Astrocyte of the cerebellum (primary cell): ENCODE measurements at places on chromosomes 6 and 20.

GRCh38 chr6:107862383-107862782, 38.3 kb upstream of the SCML4 start:
- no peak for DNase-seq

- DNase-seq = no peak
Observed at GRCh38 chr20:59729506-59729905, 125.2 kb downstream of the PHACTR3 start.

DNA sequence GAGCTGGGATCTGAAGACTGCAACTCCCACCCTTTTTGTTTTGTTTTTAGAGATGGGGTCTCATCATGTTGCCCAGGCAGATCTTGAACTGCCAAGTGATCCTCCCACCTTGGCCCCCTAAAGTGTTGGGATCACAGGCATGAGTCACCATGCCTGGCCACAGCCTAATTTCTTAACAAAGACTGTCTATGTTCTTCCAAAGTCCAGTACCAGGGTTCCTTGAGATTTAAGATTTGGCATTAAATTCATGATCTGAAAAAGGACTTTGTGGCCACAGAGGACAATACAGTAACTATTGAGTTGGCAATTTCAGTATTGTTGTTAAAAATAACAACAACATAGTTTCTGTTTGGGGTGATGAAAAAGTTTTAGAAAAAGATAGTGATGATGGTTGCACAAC, 28.7 kb upstream of the BEND3 start:
- no peak for DNase-seq

DNA sequence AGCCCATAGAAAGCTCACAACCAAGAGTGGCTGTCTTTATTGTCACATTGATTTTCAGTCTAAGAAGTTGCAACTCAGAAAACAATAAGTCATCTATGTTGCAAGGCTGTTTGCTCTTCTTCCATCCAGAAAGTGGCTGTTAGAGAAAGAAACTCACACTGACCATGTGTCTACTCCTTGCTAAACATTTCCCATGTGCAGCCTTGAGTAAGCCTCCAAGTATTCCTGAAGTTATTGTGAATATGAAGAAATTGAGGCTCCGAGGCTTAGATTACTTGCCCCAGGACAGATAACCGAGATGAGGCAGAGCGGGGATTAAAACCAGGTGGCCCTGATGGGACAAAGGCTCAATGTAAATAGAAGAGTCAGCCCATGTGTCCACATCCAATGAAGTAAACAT, 105.0 kb downstream of the SPTLC3 start:
- no peak for DNase-seq

DNA sequence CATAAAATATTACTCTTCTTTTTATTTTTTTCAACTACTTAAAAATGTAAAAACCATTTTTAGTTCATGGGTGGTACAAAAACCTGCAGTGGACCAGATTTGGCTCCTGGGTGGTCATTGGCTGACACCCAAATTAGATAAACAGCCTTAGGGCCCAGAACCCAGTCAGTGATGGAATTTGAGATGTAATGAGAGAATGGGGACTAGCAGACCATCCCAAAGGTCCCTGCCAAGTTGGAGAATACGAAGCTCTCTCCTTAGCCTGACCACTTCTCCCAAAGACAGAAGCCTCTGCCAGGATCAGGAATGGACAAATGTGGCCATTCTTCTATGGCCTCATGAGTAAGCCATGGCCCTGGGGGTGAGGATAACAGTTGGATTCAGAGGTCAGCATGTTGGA, 194.7 kb downstream of the NFATC2 start:
- DNase-seq = no peak

DNA sequence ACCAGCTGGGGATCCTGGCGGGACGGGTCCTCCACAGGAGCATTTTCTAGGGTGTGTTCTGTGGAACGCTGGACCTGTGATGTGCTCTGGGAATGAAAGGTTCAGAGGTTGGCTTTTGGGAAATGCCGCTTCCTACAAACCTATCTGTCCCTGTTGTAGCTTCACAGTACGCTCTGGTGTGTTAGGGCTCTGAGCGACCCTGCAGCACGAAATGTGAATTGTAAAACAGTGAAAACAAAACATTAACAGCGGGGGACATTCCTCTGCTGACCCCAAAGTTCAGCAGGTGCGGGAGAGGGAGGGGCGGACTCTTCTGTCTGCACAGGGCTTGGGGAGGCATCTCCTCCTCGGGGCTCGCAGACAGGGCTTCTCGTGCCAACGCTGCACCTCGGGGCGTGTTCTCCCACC, 155.9 kb downstream of the NRN1 start:
- no peak for DNase-seq

GRCh38 chr6:170011204-170012036, 260.0 kb downstream of the ERMARD start:
- no peak for DNase-seq

- no peak for DNase-seq
Observed at GRCh38 chr6:11525468-11526155, 11.9 kb upstream of the TMEM170B start.

- no peak for DNase-seq
Observed at GRCh38 chr20:37954190-37954589, 51.3 kb downstream of the VSTM2L start.

DNA sequence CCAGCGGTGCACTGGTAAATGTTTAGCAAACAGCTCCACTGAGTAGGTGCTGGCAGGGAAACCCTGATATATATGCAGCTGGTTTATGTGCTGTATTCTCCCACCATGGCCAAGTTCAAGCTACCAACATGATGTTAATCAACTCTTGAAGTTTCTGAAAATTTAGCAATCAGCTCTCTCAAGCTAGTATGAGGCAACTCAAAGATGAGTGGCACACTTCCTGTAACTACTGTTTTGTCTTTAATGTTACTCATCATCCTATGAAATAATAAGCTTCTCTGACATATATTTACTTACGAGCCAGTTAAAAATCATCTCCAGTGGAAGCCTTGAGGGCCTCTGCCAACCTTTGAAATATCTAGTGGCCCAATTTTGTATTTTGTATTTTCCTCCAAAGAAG, 54.7 kb downstream of the TRMT6 start:
- no peak for DNase-seq
